ENCODE measurements at places on chromosomes 5 and 9.

GRCh38 chr9:94866770-94867169 lies 140.3 kb downstream of the AOPEP start:
- DNase-seq, result no peak

- no peak for DNase-seq
Observed at GRCh38 chr9:121892706-121893105, 200.4 kb downstream of the TTLL11 start.

DNA sequence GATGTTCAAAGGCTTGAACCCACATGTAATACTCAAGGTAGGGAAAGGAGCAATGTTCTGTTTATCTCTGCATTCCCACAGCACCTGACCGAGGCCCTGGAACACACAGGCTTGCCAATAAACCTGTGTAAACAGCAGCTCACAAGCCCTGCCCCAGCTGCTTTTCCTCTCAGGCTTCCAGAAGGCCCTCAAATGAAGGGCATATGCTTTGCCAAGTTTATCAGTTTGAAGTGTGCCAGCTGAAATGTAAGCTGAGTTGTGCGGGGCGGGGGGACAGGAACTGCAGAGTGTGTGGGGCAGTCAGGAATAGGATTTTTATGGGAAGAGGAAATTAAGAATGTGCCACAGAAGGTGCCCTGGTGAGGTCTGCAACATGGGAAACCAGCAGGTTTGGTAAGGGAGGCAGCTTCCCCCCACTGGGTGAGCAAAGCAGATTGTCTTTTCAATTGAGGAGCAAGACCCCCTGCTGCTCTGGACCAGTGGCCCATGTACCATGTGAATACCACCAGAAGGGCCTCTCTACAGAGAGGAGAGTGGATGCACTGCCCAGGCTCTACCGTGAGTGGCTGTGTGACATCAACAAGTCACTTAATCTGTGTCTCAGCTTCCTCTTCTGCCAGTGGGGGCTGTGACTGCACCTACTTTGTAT lies 194.8 kb downstream of the SPOCK1 start:
- DNase-seq, result no peak

- no peak for DNase-seq
Observed at GRCh38 chr9:114165407-114166102, 10.2 kb downstream of the COL27A1 start.

- DNase-seq, result no peak
Observed at GRCh38 chr9:38192731-38193265, 123.8 kb upstream of the SHB start.

DNA sequence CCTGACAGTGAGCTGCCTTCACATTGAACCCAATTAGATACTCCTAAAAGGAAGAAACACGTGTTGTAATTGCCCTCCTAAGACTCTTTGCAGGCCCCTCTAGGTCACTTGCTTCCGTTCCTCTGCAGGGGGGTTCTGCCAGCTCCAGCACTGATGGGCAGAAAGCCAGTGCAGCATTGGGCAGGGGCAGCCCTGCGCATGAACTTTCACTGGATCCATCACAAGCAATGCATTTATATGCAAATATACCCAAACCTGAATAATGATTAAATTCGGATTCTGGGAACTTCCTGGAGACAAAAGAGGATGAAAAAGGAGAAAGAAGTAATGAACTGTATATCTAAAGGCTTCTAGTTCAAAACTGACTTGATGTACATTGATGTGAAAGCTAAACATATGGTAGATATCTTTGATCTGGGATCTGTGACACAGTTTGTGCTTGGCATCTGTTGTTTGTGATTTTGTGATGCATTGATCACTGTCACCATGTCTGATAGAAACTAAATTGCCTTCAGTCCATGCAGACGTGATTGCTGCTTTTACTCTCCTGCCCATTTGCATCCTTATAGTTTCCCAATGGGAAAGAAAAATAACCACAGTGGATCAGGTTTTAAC lies 313.4 kb downstream of the DEPDC1B start:
- DNase-seq, result no peak

DNA sequence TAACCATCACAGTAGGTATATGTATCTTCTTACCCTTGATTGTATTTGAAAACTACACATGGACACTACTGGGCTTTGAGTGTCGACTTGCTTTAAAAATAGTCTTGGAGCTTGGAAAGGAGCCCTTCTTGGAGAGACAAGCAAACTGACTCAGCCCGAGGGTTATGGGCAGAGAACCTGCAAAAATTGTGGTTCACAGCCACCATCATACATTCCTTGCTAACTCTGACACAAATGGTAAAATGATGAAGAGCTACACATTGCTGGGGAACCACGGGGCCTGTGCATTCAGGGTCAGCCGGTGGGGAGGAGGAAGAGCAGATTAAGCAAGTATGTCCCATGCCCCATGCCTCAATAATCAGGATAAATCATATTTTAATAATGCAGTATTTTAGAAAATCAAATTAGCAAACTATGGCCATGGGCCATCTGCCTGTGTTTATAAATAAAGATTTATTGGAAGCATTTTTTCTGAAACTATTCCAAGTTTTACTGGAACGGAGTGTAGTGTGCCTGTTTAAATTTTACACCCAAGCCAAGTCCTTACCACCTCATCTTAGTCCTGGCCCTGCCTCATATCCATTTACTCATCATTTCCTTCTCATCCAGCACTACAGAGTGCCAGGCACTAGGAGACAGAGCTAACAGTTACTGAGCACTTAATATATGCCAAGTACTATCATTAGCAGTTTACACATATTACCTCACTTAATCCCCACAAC lies 195.7 kb downstream of the PALM2AKAP2 start:
- DNase-seq, result no peak

DNA sequence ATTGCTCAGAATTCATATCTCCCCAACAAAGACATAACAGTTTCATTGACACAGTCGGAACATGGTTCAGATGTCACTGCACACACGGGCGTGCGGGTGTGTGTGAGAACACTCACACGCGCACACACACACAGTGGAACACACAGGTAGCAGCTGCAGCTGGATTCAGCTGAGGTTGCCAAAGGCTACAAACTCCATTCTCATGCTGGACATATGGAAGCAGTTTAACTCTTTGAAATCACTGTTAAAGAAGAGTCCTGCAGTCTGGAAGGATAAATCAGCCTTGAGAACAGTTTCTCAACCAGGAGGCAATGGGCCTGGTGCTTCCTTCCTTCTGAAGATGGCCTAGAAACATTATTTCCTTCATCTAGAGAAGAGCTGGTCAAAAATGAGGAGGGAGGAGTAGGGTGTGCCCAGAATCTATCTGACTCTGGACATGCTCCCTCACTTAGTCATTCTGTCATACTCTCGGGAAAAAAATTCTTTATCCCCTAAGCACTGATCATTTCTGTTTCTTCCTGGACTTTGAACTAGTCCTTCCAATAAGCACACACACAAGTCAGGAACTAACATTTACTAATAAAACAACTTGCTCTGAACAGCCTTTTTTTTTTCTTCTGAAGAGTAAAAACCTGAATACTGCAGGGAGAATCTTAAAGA lies 160.6 kb downstream of the ZDHHC21 start:
- DNase-seq, result peak; percentile 15

- DNase-seq, result no peak
Observed at GRCh38 chr9:112446526-112446925, 40.1 kb upstream of the KIAA1958 start.

Data from RWPE1 (cell line).